ENCODE measurements at places on chromosomes 6 and 20.

GRCh38 chr6:26067367-26067766 is 19.9 kb upstream of the HFE start:
- DNase-seq: no peak

DNA sequence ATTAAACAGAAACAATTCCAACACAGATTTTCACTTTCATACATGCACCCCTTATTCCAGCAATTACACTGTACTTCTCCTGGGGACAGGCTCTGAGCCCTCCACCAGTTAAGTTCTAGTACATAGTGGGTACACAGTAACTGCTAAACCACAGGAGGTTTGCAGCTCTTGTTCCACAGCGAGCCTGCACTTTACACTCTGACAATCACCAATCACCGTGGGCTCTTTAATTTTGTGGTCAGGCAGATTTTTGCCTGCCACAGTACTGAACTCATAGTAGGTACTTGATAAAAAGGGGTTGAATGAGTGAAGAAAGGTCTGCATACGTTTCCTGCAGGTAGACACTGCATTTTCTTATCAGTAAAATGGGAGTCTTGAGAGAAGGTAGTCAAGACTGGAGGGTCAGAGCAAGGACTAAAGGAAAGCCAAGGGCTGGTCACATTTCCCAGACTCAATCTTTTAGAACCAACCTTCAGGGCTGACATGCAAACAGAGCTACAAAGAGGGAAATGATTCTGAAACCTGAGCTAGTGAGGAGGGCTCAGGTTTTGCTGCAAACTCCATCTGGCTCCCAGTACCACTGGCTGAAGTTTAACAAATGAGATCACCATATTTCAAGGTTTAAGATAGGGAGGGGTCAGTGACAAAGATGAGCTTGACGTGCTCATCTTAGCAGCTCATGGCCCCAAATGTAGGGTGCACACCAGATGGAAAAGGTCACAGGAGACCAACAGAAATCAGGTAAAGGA is 404.6 kb downstream of the BTBD9 start:
- no peak for DNase-seq

- peak; percentile 47 for DNase-seq
These were observed 10.9 kb downstream of the IL20RA start for GRCh38 chr6:137033828-137034227.

DNA sequence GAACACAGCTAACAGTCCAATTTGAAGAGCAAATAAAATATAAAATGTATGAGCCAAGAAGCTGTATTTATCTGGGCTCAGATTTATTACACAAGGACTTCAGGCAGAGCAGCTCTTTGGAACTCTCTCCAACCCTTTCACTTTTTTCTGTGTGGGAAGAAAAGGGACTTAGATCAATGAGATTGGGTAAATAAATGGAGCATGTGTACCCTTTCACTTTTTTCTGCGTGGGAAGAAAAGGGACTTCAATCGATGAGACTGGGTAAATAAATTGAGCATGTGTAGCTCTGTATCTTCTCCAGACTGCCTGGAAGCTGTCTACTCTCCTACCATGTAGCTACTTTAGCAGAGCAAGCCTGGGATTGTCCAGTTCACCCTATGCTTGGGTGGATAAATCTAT is 10.7 kb downstream of the SLC17A3 start:
- DNase-seq: no peak

DNA sequence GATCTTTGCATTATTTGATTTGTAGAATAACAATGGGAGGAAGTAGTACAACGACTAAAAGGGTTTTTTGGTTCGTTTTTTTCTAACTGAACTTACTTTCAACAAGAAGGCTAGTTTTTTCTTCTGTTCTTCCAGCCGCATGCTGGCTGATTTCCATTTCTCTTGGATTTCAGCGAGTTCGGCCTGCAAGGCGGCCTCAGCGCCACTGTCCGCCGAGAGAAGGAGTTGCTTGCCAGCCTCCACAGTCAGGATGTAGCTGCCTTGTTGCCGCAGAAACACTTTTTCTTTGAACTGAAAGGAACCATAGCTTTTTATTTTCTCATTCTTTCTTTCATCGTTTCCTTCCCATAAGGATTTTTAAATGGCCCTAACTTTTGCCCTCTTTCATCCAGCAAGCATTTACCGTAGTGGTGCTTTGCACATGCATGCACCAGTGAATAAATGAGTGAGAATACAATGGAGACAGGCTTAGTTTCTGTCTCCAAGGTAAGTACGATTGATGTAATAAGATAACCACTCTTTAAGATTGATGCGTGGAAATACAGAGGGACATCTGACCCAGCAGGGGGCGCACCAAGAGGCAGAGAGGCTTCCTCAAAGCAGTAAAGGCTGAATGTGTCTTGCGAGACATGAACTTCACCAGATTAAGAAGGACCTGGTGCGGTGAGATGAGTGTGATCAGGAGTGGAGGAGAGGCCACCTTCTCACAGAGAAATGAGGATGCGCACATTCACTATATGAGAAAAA is 398.8 kb downstream of the ESR1 start:
- no peak for DNase-seq
